ENCODE measurements at places on chromosomes 3 and 15.

DNA sequence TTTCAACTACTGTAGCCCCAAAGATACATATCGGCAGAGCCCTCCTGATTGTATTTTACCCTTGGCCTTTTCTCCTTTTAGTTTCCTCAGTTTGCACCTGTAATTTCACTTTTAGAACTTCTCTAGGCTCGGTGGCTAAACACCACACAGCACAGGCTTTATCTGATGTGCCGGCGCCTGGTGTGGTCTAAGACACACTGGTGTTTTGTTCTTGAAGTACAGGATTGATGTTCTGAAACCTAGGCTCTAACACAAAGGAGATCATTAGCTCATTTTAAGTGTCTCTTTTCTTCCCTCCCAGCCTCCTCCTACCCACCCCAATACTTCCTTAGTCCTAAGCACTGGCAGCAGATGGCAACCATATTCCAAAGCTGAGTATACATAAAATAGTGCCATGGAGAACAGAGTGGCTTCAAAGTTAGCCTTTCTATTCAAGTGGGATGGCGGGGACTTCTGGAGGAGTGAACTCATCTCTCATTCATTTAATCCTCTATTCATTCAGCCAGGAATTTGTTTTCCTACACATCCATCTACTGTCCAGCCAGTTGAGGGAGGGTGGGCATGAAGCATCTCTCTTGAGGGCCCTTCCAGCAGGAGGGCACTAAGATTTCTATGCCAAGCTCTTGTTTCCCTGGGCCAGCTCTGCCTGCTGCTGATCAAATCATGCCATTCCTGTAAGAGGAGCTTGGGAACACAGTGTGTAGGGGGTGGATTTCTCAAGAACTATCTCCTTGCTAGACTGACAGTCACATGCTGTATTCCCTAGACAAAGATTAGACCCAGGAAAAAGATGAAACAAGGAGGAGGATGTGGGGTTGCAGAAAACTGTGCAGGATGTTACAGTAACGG, 71.2 kb downstream of the TIGIT start:
- no peak for DNase-seq

- DNase-seq, result no peak
These were observed 26.3 kb downstream of the SPTSSB start for GRCh38 chr3:161345023-161345422.

- no peak for DNase-seq
These were observed 315.8 kb upstream of the ROBO2 start for GRCh38 chr3:76724075-76724474.

- no peak for DNase-seq
These were observed 222.2 kb upstream of the ATP11B start for GRCh38 chr3:182570946-182571594.

DNA sequence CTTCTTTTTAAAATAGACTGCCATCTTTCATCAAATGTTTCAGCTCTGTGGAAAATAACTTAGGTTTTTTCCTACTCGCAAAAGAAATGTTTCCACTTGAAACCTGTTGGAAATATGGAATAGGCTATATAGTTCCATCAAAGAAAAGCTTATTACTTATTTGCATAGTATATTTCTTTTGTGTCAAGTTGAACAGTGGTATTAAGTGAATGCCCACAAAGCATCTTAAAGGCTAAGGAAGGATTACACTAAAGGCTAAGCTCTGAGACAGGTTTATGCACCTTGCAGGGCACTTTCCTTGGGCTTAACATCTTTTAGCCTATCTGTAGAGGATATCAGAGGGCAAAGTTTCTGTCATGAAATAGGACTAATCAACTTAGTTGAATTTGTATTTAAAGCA, at the start of gene SAMD7:
SAMD7 (plus strand) TSS at position 301 of the 400 bp plus-strand sequence. CDS start 7,927 bp downstream, outside the sequence.
- no peak for DNase-seq

- no peak for DNase-seq
These were observed 114.6 kb downstream of the CYP19A1 start for GRCh38 chr15:51223771-51224229.

DNA sequence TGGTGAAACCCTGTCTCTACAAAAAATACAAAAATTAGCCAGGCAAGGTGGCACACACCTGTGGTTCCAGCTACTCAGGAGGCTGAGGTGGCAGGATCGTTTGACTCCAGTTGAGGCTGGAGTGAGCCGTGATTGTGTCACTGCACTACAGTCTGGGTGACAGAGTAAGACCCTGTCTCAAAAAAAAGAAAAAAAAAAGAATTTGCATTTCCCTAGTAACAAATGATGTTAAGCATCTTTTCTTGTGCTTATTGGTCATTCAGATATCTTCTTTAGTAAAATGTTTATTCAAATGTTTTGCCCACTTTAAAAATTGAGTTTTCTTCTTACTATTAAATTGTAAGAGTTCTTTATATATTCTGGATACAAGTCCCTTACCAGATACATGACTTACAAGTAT, 48.7 kb downstream of the NFKBIZ start:
- DNase-seq, result no peak

DNA sequence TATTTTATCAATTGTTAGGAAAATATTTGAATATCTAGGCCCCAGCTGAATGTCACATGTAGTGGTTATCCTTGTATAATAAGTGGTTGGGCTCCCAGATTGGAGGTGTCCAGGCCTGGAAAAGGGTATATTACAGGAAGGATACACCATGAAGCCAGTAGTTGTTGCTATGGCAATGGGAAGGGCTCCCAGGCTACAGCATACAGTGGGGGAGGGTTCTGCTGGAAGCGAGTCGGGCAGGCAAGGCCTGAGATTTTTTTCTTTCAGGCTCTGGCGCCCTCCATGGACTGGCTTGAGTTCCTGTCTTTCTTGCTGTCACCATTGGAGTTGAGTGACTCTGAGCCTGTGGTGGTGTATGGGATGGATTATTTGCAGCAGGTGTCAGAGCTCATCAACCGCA, 8.9 kb downstream of the ECE2 start:
- DNase-seq, result no peak

- no peak for DNase-seq
These were observed 12.0 kb downstream of the TEX55 start for GRCh38 chr3:119157971-119158370.

DNA sequence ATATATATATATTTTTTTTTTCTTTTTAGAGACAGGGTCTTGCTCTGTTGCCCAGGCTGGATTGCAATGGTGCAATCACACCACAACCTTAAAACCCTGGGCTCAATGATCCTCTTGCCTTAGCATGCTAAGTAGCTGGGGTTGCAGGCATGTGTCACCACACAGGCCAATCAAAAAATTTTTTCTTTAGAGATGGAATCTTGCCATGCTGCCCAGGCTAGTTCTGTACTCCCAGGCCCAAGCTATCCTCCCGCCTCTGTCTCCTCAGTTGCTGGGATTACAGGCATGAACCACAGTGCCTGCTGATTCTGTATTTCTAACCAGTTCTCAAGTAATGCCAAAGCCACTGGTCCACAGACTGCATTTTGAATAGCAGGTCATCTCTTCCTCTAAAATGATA, 291.3 kb upstream of the ZPLD1 start:
- no peak for DNase-seq

DNA sequence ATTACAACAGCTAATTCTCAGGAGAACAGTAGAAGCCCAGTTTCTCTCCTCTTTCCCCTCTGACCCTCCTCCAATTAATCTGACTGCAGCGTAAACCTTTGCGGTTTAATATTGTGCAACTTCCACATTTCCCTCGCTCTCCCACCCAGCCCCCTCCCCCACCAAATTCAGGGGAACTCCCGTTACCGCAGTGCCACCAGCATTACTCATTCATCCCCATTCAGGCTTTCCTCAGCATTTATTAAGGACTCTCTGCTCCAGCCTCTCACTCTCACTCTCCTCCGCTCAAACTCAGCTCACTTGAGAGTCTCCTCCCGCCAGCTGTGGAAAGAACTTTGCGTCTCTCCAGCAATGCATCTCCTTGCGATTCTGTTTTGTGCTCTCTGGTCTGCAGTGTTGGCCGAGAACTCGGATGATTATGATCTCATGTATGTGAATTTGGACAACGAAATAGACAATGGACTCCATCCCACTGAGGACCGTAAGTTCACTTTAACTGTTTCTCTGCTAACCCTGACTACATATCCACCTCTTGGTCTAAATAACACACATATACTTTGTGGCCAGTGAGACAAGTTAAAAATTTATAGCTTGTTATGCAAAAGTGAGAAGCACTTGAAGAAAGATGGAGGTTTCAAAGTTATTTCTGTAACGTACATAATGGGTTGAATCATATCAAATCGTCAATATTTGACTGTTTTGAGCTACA, at the start of gene PTX3:
PTX3 (plus strand) TSS at position 268 of the 709 bp plus-strand sequence; CDS start at position 352, 84 bp downstream.
- DNase-seq, result peak; percentile 69

DNA sequence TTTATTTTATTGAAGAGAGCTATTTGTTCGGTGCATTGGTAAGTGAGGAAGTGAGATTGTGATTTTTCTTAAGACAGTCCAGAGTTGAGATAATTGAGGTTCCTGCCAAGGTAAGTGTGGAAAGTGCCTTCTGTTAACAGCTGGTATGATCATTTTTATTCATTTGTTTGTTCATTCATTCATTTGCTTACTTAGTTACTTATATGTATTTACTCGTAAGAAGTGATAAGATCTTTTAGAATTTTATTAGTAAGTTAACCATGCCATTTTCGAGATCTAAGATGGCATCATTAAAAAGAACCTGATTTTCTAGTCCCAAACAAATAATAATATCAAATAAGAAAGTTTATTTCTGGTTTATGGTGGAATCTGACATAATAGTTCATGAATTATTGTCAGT, 150.0 kb downstream of the GHSR start:
- no peak for DNase-seq

DNA sequence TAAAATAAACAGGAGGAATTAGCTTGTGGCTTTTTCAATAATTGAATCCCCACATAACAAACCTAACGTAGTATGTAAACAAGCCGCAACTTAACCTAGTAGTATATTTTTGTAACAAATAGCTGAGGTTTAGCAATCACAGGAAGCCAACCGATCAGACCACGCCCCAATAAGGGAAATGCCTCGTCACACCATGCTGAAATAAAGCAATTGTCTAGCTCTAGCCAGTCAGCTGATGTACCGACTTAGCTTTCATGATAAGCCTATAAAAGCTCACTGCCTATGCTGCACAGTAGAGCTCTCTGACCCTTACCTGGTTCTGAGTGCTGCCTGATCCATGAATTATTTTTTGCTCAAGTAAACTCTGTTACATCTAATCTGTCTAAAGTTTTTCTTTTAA, 208.9 kb downstream of the ROBO1 start:
- no peak for DNase-seq

DNA sequence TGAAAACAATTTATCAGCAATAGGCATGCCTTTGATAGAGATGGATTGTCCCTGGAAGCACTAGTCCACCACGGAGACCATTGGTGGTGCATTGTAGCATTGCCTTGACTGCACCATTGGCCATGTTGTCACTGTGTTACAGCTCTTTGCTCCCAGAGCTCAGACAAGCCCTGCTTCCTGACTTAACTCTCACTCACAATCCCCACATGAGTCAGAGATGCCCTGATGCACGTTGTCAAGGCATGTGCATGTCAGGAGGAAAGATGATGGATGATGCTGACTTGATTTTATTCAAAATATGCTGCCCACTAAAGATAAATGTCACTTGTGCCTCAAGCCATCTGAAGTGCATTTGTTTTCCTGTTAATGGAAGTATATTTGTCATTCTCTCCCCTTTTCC, 266.1 kb downstream of the ARRDC4 start:
- DNase-seq, result no peak

- peak; percentile 66 for DNase-seq
These were observed 16.1 kb downstream of the AMOTL2 start for GRCh38 chr3:134357914-134358811.
